Activated CD4-positive, alpha-beta T cell treated with anti-CD3 and anti-CD28 coated beads, Interleukin-2, amount 50 U/mL, for 48 hours (primary cell): ENCODE measurements at places on chromosomes 1 and 21.

GRCh38 chr1:55544826-55545225 is 329.7 kb upstream of the USP24 start:
- DNase-seq = no peak

DNA sequence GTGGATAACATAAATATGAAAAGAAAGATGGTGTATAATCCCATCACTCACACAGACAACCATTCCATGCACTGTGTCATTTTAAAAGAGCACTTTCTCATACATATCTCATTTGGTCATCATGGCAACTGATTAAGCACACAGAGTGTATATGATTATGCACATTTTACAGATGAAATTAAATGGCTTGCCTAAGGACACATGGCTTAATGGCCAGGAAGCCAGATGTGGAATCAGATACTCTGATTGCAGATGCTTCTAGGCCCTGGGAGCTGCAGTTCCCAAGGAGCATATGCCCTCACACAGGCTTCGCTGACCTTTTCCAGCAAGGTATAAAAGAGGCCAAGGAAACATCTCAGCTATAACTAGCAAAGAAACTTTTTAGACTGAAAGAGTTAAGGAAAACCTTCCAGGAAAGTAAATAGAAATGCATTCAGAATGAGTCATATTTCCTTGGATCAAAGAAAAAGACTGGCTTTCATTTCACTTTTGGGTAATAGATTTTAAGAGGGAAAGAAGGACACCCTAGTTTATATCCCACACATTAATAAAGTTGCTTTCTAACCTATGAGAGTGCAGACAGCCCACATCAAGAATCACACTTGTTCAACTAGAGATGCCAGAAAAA is 19.6 kb upstream of the FAM89A start:
- no peak for DNase-seq

GRCh38 chr1:27634985-27635367 is at the start of gene FGR:
TSS of gene FGR (minus strand) at chr1:27635185. CDS start at chr1:27623916, 11,269 bp downstream.
- DNase-seq = no peak

- no peak for DNase-seq
These were observed 35.8 kb downstream of the SPEN start for GRCh38 chr1:15883326-15883725.

GRCh38 chr1:40783001-40783905 is at the start of gene KCNQ4:
TSS of gene KCNQ4 (plus strand) at chr1:40783787. CDS start at chr1:40784094, 307 bp downstream.
- peak; percentile 26 for DNase-seq

- DNase-seq = no peak
These were observed 26.4 kb downstream of the FOXO6 start for GRCh38 chr1:41387667-41388091.

GRCh38 chr1:83639785-83640184 is 359.1 kb downstream of the TTLL7 start:
- DNase-seq = no peak

GRCh38 chr1:5977494-5978444 is 14.5 kb downstream of the NPHP4 start:
- DNase-seq = no peak

DNA sequence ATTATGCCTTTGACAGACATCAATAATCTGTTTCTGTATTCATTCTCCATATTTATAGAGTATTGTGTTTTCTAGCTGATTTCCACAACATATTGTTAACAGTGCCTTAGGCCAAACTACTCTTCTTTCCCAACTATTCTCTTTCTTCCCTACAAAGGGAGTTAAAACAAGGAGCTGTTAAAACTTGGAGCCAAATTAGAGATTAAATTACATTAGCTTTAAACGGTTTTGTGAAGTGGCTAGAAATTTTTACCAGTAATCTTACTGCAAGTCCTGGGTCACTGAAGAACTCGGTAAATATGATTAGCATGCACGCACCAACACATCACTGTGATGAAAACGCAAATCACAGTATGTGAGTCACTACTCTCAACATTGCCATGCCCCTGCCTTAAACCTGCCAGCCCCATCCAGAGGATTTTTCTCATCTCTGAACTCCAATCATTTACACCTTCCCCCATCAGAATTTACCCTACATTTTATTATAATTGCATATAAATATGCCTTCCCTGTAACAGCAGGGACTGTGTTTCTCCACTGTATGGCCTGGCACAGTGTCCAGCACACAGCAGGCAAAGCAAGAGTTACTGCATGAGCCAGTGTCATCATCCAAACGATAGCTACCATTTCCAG is 1.5 kb upstream of the PRDX6 start:
- DNase-seq = peak; percentile 5

DNA sequence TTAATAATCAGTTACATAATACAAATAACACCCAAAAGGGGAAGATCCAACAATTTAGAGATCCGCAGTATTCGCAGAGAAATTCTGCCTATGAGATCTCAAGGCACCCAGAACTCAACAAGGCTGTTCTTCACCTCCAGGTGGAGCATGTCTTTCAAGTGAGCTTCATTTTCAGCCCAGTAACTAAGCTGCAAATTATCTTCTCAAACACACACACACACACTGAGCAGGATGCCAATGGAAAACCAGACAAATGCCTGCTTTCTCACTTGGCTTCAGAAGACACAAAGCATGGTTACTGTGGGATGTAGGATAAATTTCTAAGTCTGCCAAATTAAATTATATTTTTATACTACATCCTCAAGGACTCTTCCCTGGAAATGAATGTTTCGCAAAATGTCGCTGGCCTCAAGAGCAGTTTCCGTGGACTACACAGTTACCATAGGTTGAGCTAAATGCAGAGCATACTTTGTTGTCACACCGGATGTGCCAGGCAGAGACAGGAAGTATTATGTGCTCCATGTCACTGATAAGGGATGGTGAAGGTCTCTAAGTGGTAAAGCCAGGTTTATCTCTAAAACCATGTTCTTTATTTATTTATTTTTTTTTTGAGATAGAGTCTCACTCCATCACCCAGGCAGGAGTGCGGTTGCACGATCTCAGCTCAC is 30.3 kb downstream of the UBR4 start:
- DNase-seq = no peak

- DNase-seq = no peak
These were observed 44.8 kb downstream of the NUF2 start for GRCh38 chr1:163366555-163366954.

DNA sequence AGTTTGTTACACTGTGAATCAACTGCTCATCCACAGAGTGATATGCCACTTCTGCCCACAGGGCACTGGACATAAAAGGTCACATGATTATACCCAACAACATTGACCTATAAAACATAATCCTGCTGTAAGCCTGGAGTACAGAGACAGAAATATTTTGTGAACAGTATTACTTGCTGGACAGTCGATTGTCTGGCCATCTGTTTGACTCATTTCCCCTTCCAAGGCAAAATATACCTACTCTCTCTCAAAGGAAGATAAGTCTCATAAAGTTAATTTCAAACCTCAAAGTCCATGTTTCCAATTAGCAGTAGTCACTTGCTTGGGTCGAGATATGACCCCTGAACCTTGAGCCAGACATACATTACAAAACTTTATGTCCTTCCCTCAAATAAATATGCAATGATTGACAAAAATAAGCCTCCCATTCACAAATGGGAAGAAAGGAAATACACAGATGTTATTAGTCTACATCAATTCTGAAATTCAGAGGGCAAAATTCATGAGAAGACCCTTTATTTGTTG is 39.3 kb upstream of the RGS18 start:
- DNase-seq = no peak

- no peak for DNase-seq
These were observed 27.2 kb downstream of the CD34 start for GRCh38 chr1:207883660-207884250.

GRCh38 chr1:2971609-2972008 is 49.7 kb upstream of the ACTRT2 start:
- DNase-seq = no peak

- DNase-seq = no peak
These were observed 7.1 kb upstream of the KCNQ4 start for GRCh38 chr1:40776236-40777072.

DNA sequence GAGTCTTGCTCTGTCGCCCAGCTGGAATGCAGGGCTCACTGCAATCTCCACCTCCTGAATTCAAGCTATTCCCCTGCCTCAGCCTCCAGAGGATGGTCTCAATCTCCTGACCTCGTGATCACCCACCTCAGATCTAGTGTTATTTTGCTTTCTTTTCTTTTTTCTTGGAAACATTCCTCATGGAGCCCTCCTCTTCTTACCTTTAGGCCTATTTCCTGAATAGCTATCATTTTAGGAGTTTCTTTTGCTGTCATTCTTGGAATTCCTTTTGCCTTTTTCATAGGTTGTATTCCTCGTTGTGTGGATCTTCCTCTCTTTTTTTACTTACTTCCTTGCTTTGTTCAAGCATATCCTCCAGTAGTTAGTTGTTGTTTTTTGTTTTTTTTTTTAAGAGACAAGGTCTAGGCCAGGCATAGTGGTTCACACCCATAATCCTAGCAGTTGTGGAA is 173.8 kb downstream of the RASAL2 start:
- DNase-seq = no peak

DNA sequence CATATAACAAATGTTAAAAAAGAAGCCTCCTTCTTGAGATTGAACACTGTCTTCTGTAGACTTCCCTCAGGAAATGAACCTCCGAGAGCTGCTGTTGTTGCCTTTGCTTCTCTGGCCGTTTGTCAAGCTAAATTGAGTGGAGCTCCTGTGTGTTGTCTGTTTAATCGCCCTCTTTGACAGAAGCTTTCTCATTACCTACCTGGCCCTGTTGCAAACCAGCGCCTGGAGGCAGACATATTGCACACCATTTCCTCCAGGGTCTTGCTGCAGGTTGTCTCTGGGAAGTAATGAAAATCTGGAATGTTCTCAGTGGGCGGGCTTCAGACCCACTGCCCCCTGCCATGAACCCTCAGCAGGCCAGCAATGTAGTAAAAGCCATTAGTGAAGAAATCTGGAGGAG is 83.3 kb downstream of the GABPA start:
- no peak for DNase-seq

DNA sequence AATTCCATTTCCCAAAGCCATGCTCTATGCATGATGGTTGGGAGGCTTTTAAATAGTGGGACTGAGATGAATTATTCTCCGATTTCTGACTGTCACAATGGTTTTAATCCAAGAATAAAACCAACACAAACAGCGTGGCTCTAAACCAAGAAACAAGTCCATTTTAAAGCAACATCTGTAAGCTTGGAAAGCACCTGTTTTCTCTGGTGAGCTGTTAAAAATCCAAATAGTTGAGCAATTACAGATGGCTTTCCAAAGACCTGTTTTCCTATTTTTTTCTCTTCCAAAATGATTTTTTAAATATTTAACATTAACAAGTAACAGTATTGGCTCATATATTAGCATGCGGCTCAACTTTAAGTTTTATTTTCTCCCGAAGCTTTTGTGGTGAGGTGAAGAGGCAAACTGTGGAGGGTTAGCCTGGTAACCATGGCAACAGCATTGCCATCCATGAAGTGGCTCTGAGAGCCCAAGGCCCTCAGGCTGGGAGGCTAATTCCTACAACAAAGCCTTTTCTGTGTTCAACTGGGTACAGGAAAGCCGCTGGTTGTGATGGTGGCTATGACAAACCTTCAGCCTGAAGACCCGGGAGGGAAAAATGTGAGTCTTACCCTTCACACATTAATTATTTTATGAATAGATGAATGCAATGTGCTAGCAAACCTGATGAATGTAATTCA is 56.7 kb upstream of the B3GALT5 start:
- DNase-seq = no peak
